ENCODE measurements at places on chromosomes 16 and 17. TPM values are rescaled to one million over a fixed set of nuclear protein-coding genes. Genes with fewer than 3 reads are reported as not detected.

The ZSCAN10 gene
- total RNA-seq: 0.81 TPM

- no peak overlapping the region for H3K27ac ChIP-seq
- no peaks in the 10 kb centered on the region for H3K4me1 ChIP-seq
- DNase-seq: no peak
- H3K4me3 ChIP-seq: no peak overlapping the region
- no peaks in the 10 kb centered on the region for H3K27me3 ChIP-seq
Measured at GRCh38 chr17:51180486-51180885, 14.3 kb downstream of the NME2 start.

The DYNLRB2 gene
- not detected for total RNA-seq

- H3K36me3 ChIP-seq: no peaks in the 10 kb centered on the region
- H3K27me3 ChIP-seq: no peaks in the 10 kb centered on the region
- no peaks in the 10 kb centered on the region for H3K4me1 ChIP-seq
- no peak for DNase-seq
Measured at GRCh38 chr16:64773184-64773583, 348.7 kb downstream of the CDH11 start.
